Thymus (tissue), 14 donors: ENCODE measurements at places on chromosomes 6 and 20. TPM values are rescaled to one million over a fixed set of nuclear protein-coding genes. Genes with fewer than 3 reads are reported as not detected.

Gene LGSN
- 0.14 TPM for total RNA-seq

Gene DACT2
- total RNA-seq: 4.2 TPM

Gene C6orf141
- 0.38 TPM for total RNA-seq

DNA sequence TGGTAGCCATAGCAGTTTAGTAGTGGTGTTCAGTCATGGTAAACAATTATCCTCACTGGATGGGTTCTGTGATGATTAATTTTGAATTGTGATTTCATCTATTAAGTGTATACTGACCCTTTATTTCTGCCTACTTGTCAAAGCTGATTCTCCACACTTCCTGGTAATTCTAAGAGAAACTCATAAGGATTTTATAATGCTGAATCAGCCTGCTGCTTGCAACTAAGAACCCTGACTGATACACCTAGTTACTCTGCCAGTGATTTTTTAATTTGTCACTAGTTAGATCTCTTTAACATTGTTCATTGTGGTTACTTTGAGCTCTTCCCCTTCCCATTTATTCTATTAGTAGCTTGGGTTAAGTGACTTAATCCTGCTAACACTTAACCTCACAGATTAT, 8.6 kb downstream of the CDC40 start:
- H3K36me3 ChIP-seq: no peaks in the 10 kb centered on the region
- no peaks in the 10 kb centered on the region for H3K4me1 ChIP-seq
- no peak overlapping the region for H3K4me3 ChIP-seq
- H3K27me3 ChIP-seq: no peaks in the 10 kb centered on the region
- DNase-seq: no peak
- no peak overlapping the region for H3K27ac ChIP-seq

DNA sequence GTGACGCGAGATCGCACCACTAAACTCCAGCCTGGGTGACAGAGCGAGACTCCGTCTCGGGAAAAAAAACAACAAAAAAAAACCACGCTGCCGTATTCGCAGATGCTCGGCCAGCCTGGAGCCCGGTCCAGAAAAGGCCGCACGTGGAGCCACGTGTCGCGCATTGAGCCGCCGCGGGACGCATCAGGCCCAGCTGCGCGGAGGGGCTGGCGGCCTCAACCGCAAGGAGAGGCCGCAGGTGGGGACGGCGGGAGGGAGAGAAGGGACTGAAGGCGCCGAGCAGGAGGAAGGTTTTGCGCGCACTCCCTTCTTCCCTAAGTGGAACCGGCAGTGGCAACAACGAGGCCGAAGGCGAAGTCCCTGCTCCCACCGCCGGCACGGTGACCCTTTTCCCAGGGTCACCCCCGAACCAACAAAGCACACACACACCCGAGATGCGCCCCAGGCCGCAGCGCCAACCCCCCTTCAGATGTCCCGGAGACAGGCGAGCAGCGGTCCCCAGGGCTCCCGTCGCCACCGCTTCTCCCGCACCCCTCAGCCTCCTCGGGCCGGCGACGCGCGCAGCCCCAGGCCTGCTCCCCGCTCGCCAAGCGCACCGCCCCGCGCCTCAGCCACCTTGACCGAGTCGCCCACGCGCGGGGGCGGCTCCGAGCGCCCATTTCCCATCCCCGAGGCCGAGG, 681 bp downstream of the SYCP2 start:
- H3K27ac ChIP-seq: no peak overlapping the region
- no peaks in the 10 kb centered on the region for H3K27me3 ChIP-seq
- no peaks in the 10 kb centered on the region for H3K4me1 ChIP-seq
- no peaks in the 10 kb centered on the region for H3K36me3 ChIP-seq
- no peak for DNase-seq

- H3K36me3 ChIP-seq: no peaks in the 10 kb centered on the region
- DNase-seq: no peak
- H3K27ac ChIP-seq: no peak overlapping the region
- H3K27me3 ChIP-seq: no peaks in the 10 kb centered on the region
Observed at GRCh38 chr20:50730765-50731054, 670 bp upstream of the PARD6B start.

- no peaks in the 10 kb centered on the region for H3K36me3 ChIP-seq
- H3K4me1 ChIP-seq: no peaks in the 10 kb centered on the region
- no peak for DNase-seq
- no peaks in the 10 kb centered on the region for H3K27me3 ChIP-seq
- H3K27ac ChIP-seq: no peak overlapping the region
Observed at GRCh38 chr6:96249755-96250154, 234.0 kb downstream of the FUT9 start.

- H3K27me3 ChIP-seq: no peaks in the 10 kb centered on the region
- H3K4me1 ChIP-seq: no peaks in the 10 kb centered on the region
- H3K4me3 ChIP-seq: no peak overlapping the region
- DNase-seq: no peak
Observed at GRCh38 chr20:49476016-49476355, 6.5 kb downstream of the KCNB1 start.

GRCh38 chr6:124076336-124077048, 272.8 kb downstream of the NKAIN2 start:
- no peaks in the 10 kb centered on the region for H3K36me3 ChIP-seq
- H3K27ac ChIP-seq: no peak overlapping the region
- no peak overlapping the region for H3K4me3 ChIP-seq
- no peaks in the 10 kb centered on the region for H3K27me3 ChIP-seq
- H3K4me1 ChIP-seq: no peaks in the 10 kb centered on the region
